ENCODE measurements at places on chromosomes 6 and 20.

GRCh38 chr6:56595490-56596122 is 47.1 kb downstream of the DST start:
- peak; percentile 38 for DNase-seq

DNA sequence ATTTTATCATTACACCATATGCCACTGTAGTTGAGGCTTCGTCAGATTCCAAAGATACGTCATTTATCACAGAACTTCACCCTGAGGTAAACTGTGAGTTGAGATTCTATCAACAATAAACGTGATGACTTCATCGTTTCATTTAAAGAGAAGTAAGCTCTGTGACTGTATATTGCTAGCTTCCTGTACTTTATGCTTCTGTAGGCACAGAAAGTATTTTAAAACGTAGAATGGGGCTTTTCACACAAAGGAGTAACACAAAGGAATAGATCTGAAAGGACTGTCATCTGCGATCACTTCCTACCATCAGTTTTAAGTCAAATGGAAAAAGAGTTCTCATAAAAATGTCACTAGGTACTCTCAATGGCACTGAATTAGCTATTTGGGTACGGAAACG is 234.4 kb upstream of the MCHR2 start:
- DNase-seq, result no peak

- peak; percentile 74 for DNase-seq
Measured at GRCh38 chr6:8082954-8083858, 19.0 kb upstream of the BLOC1S5 start.

- DNase-seq, result no peak
Measured at GRCh38 chr20:7977709-7978108, 37.5 kb upstream of the HAO1 start.

- no peak for DNase-seq
Measured at GRCh38 chr6:109097661-109098060, 2.4 kb downstream of the CEP57L1 start.

GRCh38 chr20:36544134-36545018 is 3.1 kb downstream of the MYL9 start:
- peak; percentile 25 for DNase-seq

DNA sequence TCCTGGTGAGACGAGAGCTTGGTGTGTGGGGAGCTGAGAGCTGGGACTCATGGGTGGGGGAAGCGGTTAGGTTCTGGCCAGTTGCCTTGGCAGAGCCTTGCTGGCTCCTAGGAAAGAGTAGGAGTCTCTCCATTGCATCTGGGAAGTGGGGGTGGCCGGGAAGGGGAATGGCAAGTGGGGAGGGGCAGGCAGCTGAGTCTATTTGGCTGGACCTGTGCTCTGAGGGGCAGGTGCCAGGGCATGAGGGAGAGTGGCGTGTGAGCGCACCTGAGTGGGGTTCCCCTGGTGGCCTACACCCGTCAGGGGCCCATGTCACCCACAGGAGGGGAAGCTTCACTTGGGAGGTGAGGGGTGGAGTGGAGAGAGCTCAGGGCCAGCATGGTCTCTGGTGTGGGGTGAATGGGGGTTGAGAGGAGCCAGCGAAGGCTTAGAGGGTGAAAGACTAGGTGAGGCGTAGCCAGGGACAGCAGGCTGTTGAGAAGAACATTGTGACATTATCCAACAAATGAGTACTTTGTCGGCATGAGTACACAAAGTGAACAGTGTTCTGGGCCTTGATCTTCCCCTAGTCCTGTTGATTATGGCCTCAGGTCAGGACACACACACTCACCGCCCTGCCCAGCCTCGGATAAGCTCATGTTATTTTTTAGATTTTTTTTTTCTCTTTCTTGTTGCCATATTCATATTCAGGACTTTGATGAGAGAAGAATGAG is 59.8 kb downstream of the FAM120B start:
- no peak for DNase-seq

DNA sequence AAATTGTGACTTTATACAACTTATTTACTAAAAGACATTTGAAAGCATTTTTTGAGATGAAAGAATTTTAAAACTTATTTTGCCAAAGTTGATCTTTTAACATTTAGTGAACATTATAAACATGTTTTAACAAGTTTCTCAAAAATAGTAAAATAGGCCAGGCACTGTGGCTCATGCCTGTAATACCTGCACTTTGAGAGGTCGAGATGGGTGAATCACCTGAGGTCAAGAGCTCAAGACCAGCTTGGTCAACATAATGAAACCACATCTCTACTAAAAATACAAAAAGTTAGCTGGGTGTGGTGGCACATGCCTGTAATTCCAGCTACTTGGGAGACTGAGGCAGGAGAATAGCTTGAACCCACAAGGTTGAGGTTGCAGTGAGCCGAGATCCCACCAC is 78.6 kb downstream of the CLVS2 start:
- DNase-seq, result no peak

DNA sequence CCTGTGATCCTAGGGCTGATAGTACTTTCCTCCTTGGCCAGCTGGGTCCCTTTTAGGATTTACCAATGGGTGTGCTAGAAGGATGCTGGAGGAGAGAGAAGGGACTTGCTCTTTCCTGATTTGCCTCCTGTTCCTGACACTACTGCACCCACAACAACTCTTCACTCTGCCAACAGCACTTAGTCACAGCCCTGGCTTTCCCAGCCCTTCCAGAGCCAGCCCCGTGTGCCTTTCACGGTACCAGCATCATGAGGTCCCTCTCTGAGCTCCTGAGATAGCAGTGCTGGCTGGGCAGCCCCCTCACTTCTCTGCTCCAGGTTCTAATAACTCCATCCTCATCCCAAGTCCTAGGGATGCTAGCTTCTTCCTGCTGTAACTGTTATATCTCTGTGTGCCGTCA is 80.9 kb downstream of the DNAH8 start:
- DNase-seq, result no peak

DNA sequence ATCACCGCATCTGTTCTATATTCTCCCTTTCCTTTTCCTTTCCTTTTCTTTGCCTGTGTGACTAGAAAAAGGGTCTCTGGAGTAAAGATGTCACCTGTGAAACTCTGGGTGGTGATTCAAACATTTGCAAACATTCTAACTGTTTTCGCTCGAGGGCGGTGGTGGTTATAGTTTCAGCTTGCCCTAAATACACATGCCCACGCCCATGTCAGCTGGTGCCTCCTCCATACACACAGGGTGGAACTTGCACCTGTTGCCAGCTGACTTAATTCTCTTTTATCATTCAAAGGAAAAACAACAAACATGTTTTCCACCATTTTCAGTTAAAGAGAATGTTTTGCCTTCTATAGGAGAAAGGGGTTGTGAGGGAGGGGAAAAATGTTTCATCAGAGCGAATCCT is 381.9 kb upstream of the ARID1B start:
- no peak for DNase-seq

GRCh38 chr6:116881236-116881635 is 4.2 kb downstream of the RFX6 start:
- DNase-seq, result no peak

- no peak for DNase-seq
Measured at GRCh38 chr20:38256966-38257365, 3.6 kb downstream of the KIAA1755 start.

DNA sequence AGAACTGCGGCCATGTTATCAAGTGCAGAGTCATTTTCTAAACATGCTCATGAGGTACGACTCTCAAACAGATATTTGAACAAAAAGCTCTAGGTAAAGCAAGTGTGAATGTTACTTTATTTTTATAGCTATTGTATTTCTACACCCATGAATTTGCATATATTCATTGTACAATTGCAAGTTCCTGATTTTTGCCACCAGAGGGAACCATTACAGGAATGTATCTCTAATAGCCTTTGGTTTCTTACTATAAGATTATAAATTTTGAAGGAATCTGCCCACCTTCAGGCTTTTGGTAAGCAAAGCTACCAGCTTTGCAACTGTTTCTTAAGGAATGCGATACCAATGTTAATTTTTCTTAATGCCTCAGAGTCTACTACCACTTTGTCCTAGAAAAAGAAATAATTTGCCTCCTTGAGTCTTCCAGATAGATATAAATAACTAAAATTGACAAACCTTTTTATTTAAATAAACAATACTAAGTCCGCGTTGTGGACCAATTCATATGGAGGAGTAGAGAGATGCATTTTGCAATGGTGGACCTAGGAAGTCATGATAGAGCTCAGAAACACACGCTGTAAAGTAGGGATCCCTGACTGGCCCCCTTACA is 125.4 kb upstream of the SAMD5 start:
- DNase-seq, result peak; percentile 61

DNA sequence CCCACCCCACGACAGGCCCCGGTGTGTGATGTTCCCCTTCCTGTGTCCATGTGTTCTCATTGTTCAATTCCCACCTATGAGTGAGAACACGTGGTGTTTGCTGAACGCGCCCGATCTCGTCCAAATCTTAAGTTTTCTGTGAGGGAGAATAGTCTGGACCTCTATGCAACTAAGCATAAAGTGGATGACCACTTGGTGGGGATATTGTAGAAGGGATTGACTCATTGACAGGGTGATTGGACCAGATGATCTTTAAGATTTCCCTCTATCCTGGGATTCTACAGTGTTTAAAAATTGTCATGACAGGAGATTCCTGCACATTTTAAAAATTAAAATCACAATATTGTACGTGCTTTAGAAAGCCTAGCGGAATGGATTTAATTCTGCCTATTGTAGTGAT is 141.3 kb downstream of the TRMT11 start:
- peak; percentile 36 for DNase-seq

GRCh38 chr6:111743360-111743759 is 129.9 kb downstream of the FYN start:
- no peak for DNase-seq

DNA sequence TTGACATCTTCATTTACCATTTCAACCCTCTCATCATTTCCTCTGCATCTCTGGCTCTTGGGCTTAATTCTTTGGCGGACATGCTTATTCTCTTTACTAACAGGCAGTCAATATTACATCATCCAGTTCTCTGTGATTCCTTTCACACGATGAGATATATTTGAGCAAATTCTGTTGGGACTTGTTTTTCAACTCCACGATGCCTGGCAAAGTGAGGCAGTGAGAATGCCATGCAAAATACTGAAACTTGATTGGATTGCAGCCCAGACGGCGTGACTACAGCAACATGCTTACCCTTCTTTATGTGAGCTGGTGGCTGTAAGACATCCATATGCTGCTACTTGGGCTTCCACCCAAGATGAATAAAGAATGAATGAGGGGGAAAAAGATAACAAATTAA is 101.7 kb upstream of the SPACA1 start:
- peak; percentile 46 for DNase-seq

DNA sequence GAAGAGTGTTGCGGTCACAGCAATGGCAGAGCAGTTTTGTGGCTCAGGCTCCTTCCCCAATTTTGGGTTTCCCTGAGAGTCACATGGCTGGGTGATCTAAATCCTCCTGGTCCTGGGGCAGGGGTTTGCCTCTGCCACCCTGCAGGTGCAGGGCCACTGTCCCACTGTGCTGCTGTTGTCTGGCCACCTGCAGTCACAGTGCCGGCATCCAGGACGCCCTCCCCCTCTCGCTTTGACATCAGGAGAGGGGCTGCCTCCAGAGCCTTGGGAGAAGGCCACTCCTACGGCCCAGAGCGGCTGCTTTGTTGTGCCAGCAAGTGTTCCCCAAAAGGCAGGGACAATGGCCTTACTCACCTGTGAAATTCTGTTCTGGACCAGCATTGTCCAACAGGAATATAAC is 449.0 kb downstream of the QKI start:
- no peak for DNase-seq

DNA sequence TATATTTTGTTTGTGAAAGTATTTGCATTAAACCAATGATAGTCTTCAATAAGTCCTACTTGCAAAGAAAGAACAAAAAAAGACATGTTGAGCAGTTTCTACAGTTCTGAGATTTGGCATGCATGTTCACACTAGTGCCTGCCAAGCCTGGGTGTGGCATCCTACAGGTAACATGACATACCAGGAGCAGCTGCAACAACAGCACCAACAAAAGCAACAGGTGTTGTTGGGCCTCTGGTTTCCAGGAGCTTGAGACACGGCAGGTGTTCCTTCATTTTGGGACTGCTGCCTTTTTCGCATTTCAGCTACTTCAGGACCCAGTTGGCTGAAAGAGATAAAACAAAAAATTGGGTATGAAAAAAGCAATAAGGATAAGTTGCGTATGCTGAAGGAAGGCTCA is 41.2 kb upstream of the MTRF1L start:
- DNase-seq, result no peak

DNA sequence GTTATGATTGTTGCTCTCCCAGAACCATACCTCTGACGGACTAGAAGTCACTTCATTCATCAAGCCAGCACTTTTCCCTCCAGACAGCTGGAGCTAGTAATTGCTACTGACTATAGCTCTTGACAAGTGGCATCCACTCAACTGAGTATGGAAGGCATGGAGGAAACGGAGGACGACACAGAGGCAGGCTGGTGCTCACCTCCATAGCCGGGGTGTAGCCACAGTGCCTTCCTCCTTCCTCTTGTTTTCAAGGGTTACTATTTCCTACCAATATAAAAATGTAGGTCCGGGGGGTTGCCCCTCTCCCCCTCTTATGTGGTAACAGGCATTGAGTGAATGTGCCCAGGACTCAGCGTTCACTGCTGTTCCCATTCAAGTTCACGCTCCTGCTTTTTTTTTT is 23.5 kb upstream of the FOXC1 start:
- DNase-seq, result no peak

DNA sequence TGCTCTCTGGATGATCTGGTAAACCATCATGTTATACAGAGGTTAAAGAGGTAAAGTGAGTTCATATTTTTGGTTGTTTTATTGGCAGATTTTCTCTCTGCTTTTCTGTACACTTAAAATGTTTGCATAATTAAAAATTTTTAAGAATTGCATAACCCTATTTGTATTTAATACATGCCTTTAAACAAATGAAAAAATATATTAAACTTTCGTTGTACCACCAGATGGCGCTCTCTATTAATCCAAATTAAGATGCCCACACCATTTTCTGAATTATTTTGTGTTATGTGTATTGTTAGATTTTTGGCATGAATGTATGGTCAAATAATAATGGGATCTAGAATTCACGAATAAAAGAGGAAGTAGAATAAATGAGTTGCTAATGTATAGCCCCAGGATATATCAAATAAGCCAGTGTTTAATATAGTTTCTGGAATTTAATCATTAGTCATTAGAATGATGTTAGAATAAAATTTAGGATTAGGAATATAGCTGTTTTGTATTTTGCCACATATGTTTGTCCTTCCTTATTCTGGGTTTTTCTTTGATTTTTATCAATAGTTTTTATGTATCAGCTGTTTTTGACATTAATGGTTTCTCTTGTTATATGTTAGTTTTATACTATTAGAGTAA is 38.9 kb downstream of the SMAP1 start:
- peak; percentile 35 for DNase-seq

- DNase-seq, result no peak
Measured at GRCh38 chr6:123802351-123802696, 1.3 kb upstream of the NKAIN2 start.

GRCh38 chr20:33785503-33785902 is 25.6 kb upstream of the CHMP4B start:
- no peak for DNase-seq

DNA sequence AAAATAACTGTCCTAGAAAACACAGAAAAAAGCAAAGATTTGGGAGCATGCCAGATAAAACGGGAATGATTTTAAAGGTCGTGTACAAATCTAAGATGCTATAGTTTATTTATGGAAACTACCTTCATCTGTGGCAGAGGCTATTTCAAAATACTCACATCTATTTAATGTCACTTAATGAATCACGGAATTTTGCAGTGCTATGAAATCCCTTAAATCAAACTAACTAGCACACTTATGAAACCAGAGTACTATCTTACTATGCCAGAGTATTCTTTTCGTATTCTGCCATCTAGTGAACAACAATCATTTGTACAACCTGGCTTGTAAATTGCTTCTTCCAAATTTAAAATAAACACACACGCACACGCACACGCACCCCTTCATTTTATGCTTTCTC is 77.9 kb upstream of the BMP5 start:
- DNase-seq, result peak; percentile 48
